Mammary epithelial cell (primary cell): ENCODE measurements at places on chromosomes 12 and 14. TPM values are rescaled to one million over a fixed set of nuclear protein-coding genes. Genes with fewer than 3 reads are reported as not detected.
A peak's percentile ranks its signal among the peaks of the same experiment; 100 is the strongest.

GRCh38 chr12:93183940-93184671 lies 193.6 kb upstream of the NUDT4 start:
- DNase-seq: no peak

DNA sequence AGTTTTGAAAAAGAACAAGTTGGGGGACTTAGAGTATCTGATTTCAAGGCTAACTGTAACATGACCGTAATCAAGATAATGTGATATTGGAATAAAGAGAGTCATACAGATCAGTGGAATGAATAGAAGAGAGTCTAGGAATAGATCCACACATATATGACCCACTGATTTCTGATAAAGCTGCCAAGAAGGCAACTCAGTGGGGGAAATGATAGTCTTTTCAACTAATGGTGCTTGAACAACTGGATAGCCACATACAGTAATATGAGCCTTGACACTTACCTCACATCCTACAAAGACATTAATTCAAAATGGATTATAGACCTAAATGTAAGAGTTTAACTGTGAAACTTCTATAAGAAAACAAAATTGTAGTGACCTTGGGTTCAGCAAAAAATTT lies 3.8 kb downstream of the PRKCH start:
- no peak for DNase-seq

Gene TAS2R13
- not detected for polyA plus RNA-seq

- DNase-seq: no peak
Observed at GRCh38 chr12:104448451-104448850, 8.3 kb upstream of the CHST11 start.

DNA sequence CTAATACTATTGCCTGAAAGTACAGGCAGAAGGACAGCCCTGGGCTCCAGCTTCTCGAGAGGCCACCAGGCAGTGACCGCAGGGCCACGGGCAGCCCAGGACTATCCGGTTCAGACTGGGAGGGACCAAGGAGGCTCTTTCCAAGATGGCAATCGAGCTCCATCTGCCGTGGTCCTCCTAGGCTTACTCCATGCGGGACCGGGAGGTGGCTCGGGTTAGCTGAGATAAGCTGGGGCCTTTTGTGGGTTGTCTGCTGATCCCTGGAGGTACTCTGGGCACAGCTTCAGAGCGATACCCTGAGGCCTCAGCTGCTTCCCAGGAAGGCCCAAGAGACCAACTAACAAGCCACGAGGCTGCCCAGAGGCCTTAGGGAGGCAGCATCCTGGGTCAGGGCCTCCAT lies 33.1 kb downstream of the SNRNP35 start:
- no peak for DNase-seq

GRCh38 chr12:12779529-12779928 lies 5.9 kb upstream of the APOLD1 start:
- DNase-seq: peak; percentile 88

DNA sequence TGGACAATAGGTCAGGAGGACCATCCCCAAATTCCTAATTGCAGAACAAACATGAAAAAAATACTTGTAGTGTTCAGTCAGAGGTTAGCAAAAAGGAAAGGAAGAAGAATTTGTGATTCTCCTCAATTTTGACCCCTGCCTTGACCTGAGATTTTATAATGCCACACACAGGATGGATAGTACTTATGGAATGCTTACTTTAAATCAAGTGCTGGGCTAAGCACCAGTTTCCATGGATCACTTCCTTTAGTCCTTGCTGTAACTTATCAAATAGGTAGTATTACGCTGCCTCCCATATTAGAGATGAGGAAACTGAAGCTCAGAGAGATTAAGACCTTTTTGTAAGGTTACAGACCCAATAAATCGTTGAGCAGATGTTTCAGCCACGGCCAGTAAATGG lies 81.2 kb upstream of the OVCH1 start:
- no peak for DNase-seq

Gene GPR162
- polyA plus RNA-seq: 0.07 TPM

DNA sequence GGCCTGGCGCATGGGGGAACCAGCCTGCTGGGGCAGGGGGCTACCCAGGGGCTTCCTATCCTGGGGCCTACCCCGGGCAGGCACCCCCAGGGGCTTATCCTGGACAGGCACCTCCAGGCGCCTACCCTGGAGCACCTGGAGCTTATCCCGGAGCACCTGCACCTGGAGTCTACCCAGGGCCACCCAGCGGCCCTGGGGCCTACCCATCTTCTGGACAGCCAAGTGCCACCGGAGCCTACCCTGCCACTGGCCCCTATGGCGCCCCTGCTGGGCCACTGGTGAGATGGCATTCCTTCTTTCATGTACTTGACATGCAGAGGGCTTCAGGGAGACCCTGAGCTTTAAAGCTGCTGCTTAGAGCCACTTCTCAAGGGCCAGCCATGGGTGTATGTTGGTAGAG lies 9.0 kb downstream of the LGALS3 start:
- no peak for DNase-seq

- DNase-seq: no peak
Observed at GRCh38 chr14:83734431-83734830, 1795.5 kb upstream of the FLRT2 start.

Gene MORN3
- 0.01 TPM for polyA plus RNA-seq
